ENCODE measurements at places on chromosomes 12 and 14. TPM values are rescaled to one million over a fixed set of nuclear protein-coding genes. Genes with fewer than 3 reads are reported as not detected.

HELB gene
- polyA plus RNA-seq: 25.2 TPM

GOLGA3 gene
- polyA plus RNA-seq: 7.8 TPM

DNA sequence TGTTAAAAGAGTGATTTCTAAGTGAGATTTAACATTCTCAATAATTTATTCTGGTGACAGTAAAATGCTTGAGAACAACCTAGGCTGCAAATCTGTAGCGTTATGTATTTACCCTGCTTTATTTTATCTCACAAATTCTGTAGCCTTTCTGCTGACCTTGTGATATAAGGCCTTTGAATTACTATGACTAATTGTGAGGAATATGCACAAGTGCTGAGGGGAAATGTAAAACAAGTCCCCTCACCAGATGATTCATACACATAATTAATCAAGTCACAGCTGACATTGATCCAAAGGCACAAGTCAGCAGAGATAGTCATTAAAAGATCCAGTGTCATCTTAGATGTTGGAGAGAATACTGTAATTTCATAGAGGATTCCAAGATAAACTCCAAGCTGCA, 992.7 kb upstream of the USP15 start:
- H3K27ac ChIP-seq: no peak overlapping the region
- DNase-seq: no peak
- H3K36me3 ChIP-seq: no peaks in the 10 kb centered on the region
- no peak overlapping the region for H3K4me3 ChIP-seq

ABCD2 gene
- polyA plus RNA-seq: 7.0 TPM

HHIPL1 gene
- not detected for polyA plus RNA-seq

DNA sequence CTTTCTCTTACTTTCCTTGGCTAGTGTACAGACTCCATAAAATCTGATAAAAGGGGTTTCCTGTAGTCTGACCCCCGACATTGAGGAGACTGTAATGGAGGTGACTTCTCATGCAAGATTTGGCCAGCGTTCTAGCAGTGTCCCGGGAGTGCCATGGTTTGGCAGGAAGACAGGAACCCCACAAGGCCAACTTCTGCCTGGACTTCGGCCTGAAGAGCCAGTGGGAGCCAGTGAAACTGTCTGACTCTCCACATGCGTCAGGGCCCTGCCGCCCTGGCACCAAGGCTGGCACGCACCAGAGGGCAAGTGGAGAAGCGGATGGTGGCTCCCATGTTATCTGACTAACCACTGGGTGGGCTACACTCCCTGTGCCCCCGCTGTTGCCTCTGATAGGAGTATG, 70.5 kb downstream of the TMEM260 start:
- H3K4me1 ChIP-seq: no peaks in the 10 kb centered on the region
- no peaks in the 10 kb centered on the region for H3K27me3 ChIP-seq
- H3K27ac ChIP-seq: no peak overlapping the region
- H3K36me3 ChIP-seq: peaks cover 12% of the 10 kb centered on the region
- H3K4me3 ChIP-seq: no peak overlapping the region

DNA sequence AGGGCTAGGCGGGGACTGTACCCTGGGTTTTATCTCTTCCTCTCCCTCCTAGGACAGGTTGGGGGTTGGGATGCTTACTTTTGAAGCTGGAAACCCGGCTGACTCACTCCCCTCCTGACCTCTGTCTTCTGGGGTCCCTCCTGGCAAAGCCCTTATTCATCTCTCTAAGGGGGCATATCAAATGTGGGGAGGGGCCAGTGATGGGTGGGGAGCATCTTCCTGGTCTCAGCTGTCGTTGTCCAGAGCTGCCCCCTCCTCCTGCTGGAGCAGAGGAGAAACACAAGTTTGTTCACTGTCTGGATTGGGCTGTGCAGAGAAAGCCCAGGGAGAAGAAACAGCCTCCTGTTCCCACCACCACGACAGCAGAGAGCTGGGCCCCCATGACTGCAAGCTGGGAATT, 85.8 kb downstream of the TNFAIP2 start:
- H3K4me1 ChIP-seq: no peaks in the 10 kb centered on the region
- no peak for DNase-seq
- H3K36me3 ChIP-seq: no peaks in the 10 kb centered on the region

LALBA gene
- polyA plus RNA-seq: not detected

Measured in CD4-positive, CD25-positive, alpha-beta regulatory T cell (primary cell).